ENCODE measurements at places on chromosomes 12 and 14.

DNA sequence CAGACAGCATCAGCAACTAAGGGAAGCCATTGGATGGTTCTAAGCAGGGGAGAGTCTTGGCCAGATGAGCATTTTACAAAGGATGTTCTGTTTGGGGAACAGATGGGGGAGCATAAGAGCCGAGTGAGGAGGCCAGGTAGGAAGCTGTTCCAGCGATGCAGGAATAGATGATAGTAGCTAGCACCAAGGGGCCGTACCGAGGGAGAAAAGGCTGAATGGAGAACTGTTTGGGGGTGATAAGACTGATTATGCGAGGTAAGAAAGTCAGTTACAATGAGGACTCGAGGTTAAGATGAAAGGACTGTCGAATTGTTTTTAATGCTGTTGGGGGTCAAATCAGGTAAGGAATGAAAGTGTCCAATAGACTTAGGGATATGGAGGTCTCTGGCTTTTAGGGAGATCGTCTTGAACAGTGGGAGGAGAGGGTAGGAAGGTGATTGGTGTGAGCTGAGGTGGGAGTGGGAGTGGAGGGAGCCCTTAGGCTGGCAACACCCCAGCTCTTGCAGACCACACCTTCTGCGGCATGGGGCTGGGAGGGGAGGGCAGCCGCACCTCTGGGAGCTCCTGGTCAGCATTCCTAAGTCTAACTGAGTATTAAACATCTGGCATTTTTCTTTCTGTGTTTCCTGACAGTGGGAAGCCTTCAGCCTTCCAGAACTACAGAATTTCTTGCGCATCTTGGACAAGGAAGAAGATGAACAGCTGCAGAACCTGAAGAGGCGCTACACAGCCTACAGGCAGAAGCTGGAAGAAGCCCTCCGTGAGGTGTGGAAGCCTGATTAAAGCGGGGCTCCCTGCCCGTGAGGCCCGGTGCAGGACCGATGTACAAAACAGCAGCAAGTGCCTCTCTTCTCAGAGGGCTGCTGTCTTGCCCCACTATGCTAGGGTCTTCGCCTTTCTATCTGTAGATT is 64.8 kb downstream of the GNS start:
- no peak for DNase-seq

DNA sequence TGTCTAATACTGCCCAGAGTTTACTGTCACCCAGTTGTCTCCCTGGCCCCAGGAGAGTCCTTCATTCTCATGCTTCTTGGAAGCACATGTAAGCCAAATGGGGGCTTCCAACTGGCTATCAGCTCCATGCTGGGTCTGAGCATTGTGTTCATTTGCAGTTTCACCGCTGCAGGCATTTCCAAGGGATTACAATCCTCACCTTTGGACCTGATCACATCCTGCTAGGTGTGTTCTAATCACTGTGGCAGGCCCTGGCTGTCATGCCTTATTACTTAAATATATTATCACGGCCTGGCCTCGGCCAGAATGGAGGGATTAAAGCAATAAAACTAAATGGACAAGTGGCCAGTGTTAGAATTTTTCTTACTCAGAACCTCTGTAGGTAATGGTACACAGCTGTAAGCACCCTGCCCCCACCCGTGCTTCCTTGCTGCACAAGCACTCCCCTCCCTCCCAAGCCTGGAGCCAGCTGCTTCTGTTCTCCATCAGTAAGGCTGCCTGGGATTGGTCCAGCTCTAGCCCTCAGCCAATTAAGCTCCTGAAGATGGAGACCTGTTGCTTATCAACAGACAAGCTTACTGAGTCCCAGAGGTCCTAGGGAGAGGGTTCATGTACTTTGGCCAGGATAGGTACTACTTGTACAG is 175.9 kb upstream of the RBM19 start:
- DNase-seq: no peak

- no peak for DNase-seq
Measured at GRCh38 chr12:29510591-29511185, 13.2 kb upstream of the OVCH1 start.

GRCh38 chr12:66941150-66941549 is 262.3 kb upstream of the GRIP1 start:
- DNase-seq: no peak

DNA sequence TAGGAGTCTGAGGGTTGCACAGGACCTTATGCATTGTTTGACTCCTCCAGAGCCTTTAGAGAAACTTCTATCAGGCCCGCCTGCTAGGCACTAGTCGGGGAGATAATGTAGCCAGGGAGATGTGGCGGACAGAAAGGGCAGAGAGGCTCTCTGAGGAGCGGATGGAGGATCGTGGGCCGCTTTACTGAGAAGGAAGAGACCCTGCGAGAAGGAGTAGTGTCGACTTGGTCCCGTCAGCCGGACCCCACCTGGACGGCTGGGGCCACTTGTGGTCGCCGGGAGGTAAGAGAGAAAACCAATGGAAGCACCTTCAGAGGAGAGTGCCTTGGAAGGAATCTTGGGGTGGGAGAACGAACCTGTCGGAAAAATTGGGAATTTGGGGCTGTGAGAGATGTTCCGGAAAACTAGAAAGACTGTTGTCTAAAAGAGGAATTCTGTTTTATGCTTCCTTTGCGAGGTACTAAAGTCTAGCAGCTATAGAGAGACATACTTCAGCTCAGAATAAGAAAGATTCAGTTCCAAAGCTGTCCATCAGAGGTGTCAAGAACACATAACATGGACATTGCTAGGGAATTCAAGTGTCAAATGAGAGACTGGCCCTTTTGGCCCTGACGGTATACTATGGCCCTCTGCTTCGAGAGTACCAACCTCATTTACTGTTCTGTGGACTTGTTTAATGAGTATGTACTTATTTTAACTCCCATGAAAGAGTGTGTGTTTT is 660 bp upstream of the MCRS1 start:
- no peak for DNase-seq

GRCh38 chr12:21551841-21552465 is 25.9 kb downstream of the SPX start:
- no peak for DNase-seq

DNA sequence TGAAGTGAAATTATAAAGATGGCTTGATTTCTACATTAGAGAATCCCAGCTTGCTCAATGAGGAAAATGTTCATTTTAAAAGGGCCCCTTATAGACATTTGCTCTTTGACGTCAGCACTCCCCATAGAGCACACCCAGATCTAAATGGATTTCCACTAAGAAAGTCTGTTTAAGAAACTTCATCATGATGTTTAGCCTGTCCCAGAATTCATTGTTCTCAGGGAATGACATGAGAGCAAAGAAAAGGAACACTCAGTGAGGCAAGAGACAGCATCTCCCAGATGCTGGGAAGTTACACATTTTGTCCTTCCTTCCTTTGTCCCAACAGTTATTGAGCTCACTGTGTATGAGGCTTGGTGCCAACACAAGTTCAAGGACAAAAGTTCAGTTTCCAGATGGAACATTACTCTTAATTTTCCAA is 4.9 kb downstream of the PHLDA1 start:
- no peak for DNase-seq

- no peak for DNase-seq
Measured at GRCh38 chr12:25558586-25558985, 5.5 kb upstream of the LMNTD1 start.

- no peak for DNase-seq
Measured at GRCh38 chr12:2295941-2296461, 243.2 kb downstream of the CACNA1C start.

DNA sequence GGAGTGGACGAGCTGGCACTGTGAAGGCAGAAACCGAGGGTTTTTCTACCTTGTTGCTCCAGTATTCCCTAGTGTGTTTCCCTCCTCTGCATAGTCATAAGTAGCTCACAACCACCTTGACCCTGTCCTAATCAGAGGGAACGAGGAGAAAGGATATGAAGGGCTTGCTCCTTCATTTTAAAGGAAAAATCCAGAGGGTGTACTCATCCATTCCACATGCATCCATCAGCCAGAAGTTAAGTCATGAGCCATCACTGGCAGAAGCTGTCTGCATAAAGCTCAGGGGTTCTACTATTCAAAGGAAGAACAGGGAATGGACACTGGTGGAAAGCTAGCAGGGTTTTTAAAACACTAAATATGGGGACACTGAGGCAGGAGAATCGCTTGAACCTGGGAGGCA is 84.3 kb upstream of the FOXN3 start:
- no peak for DNase-seq

- DNase-seq: no peak
Measured at GRCh38 chr14:106038263-106038662, 511.9 kb downstream of the TMEM121 start.

All from activated T-helper 1 cell treated with Interleukin-2 at 50 U/mL for 16 hours (primary cell).